ENCODE measurements at places on chromosomes 7 and 10.
A peak's percentile ranks its signal among the peaks of the same experiment; 100 is the strongest.

DNA sequence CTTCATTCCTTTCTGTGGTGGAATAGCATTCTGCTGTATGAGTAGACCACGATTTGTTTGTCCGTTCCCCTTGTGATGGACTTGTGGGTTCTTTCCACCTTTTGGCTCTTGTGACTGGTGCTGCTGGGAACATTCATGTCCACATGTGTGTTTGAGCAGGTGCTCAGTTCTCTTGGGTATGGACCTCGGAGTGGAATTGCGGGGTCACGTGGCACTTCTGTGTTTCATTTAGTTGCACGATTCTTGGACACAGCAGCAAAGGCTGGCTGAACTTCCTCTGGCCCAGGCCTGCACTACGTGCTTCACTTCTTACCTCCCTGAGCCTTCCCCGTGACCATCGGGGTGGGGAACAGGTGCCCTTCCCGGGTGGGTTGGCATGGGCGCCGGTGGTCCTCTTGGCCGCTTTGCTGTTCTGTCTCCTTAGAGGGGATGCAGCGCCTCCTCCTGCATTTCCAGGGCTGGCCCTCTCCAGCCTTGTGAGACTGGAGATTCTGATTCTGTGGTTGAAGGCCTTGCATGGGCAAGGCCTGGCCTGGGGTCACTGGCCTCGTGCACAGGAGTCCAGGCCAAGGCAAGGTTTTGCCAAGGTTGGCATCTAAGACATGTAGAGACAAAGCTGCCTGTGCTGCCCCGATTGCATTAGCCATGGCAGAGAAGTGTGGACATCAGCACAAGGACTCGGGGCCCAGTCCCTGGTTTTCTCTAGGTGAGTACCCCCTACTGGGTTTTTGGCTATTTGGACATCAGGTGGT, 25.1 kb downstream of the DOCK1 start:
- H3K36me3 ChIP-seq = no peaks in the 10 kb centered on the region
- no peak for DNase-seq
- H3K27ac ChIP-seq = no peak overlapping the region
- H3K4me1 ChIP-seq = no peaks in the 10 kb centered on the region
- H3K27me3 ChIP-seq = no peaks in the 10 kb centered on the region
- H3K4me3 ChIP-seq = no peak overlapping the region

DNA sequence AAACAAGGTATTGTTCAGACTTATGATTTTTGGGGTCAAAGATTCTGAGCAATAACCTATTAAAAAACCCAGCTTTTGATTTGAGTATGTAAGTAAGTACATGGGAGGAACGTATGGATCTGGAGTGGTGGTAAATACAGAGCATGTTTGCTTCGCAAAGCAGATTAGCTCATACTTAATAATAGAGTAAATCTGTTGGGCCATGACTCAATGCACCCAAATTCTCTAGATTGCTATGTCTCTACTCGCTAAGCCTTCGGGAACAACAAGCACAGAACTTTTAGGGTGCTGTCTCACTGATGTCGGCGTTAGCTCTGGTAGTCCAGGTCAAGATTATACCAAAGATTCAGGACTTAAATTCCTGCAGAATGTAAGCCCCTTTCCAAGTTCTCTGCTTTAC, 807 bp upstream of the MINPP1 start:
- H3K4me1 ChIP-seq = peaks cover 11% of the 10 kb centered on the region
- peak overlapping the region; percentile 59 for H3K27ac ChIP-seq
- H3K4me3 ChIP-seq = no peak overlapping the region

- no peak for DNase-seq
- H3K27ac ChIP-seq = no peak overlapping the region
- H3K4me3 ChIP-seq = no peak overlapping the region
- peaks cover 6% of the 10 kb centered on the region for H3K36me3 ChIP-seq
- no peaks in the 10 kb centered on the region for H3K4me1 ChIP-seq
Observed at GRCh38 chr10:63593576-63593975, 72.4 kb downstream of the REEP3 start.

GRCh38 chr10:118978316-118978997, 51.1 kb upstream of the NANOS1 start:
- H3K27me3 ChIP-seq = no peaks in the 10 kb centered on the region
- H3K4me3 ChIP-seq = no peak overlapping the region
- H3K36me3 ChIP-seq = no peaks in the 10 kb centered on the region
- H3K4me1 ChIP-seq = no peaks in the 10 kb centered on the region

DNA sequence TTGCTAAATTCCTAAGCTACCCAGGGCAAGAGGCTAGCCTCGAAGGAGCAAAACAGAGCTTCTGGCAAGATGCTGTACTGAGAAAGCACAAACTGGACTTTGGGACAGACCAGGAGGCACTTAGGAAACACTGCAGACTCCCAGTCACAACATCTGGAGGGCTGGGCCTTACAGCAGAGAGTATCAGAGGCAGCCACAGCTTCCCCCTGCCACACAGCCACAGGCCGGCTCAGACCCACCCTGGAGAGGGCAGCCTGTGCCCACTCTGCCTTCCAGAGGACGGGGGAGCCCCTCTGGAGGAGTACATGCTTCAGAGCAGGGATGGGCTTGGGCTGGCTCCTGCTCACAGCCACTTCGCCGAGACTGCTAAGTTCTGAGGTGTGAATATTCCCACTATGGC, 17.4 kb downstream of the ESYT2 start:
- H3K36me3 ChIP-seq = peaks cover 6% of the 10 kb centered on the region
- H3K4me3 ChIP-seq = peak overlapping the region; percentile 18
- peak overlapping the region; percentile 88 for H3K27ac ChIP-seq
- no peaks in the 10 kb centered on the region for H3K27me3 ChIP-seq
